Activated T-helper 17 cell treated with anti-CD3 and anti-CD28 coated beads, Interleukin-2, amount 50 U/mL, for 72 hours (primary cell): ENCODE measurements at places on chromosomes 5 and 9.

DNA sequence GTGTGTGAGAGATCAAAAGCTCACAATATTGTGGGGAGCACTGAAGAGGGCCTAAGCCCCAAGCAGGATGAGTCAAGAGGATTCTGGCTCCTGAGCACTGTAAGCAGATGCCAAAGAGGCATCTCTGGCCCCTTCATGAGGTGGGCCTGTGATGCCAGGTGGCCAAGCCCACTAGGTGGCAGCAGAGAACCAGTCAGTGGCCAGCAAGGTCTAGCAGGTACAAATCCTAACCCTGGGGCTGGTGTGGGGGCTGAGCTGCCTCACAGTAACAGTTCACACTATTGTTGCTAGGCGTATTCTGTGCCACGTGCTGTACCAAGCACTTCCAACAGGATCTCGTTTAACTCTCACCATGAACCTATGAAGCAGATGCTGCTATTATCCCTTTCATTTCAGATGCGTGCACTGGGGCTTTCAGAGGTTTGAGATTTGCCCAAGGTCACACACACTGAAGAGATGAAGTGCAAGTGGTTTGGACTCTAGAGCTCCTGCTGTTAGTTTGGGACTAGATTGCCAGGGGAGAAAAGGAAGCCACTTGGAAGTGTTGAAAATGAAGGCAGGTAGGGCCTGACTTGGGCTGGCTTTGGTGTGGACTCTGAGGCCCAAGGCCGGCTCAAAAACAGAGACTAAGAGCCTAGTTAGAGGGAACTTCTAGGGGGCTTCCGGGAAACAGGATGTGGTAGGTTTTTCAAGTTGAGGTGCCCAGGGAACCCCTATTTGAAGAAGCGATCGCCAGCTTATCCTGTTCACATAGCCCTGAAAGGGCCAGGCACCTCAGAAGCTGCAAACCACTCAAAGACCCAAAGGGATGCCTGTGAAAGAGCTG lies 4.4 kb upstream of the MLANA start:
- peak; percentile 98 for ATAC-seq

DNA sequence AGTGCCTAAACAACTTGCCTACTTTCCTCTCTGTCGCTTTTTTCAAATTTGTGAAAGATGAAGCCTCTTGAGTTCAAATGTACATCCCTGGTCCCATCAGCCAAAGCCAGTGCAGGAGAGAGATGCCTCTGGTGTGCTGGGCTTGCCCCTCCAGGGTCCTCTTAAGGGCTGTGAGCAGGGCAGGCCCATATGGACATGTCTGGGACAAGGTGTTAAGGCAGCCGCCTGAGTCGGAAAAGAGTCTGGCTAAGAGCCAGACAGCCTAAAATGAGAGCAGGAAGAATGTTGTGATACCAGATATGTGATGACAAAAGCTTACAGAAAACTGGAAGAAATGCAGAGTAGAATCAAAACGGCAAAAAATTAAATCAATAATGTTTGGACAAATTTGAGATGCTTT lies 72.5 kb downstream of the APTX start:
- ATAC-seq = no peak

DNA sequence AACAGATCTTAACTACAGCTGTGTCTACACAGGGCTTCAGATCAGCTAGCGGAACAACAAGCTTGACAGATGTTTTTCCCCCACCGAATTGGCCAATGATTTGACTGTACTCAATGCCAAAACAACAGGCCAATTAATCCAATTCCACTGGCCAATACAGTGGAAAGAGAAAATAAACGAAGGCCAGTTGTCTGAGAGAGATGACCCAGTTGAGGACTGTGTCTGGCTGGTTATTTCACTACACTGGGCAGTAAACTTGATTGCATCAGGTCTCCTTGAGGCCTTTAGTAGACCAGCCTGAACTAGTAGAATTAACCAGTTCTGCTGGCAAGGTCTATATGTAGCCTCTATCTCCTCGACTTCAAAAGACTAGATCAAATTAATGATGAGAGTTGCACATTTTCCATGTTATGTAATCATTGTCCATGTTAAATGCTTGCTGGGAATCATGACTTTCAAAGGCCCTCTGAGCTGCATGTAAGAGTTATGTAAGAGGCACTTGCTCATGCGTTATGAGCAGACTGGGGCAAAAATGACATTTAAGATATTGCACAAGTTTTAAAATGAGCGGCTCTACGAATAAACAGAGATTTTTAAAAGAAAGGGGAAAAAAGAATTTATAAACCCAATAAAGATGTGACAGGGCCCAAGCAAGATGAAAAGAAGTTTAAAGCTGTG lies 28.3 kb downstream of the SMIM23 start:
- ATAC-seq = no peak

DNA sequence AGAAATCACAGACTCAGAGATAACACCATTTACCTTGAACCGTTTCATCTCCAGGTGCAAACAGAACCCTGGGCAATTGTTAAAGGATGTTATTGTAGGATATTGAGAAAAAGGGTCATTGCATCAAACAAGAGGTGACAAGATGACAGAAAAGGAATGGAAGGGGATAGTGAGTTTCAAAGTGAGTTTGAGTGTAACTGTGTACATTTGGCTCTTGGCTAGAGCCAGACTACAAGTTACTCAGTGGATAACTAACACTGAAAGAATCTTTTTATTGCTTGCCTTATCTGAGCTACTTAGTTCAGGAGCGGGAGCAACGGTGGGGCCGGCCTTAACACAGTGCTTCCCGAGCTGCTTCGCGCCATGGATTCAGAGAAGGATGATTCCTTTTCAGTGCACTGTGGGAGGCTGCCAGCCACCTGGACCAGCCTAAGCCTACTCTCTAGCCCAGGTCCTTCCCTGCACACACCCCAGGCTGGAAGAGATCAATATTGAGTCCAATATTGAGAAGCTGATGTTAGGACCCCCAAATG lies 193.4 kb downstream of the ATPSCKMT start:
- ATAC-seq = no peak

DNA sequence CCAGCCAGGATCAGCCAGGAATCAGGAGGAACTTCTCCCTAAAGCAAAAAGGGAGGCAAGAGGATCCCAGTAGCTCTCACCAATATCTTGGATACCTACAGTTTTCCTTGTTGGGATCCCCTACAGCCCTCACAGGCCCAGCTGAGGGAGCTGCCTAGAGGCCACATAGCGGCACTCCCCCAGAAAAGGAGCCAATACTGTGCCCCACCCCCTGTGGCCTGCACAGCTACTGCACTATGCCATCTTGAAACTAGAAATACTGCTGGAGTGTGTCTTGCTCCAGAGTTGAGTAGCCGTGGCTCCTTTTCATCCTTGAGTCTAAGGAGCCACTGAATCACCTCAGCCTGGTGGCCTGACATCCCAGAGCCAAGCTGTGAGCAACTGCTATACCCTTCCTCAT lies 22.3 kb upstream of the TRPM6 start:
- ATAC-seq = no peak

GRCh38 chr5:60023255-60023654 lies 129.7 kb upstream of the PDE4D start:
- no peak for ATAC-seq

DNA sequence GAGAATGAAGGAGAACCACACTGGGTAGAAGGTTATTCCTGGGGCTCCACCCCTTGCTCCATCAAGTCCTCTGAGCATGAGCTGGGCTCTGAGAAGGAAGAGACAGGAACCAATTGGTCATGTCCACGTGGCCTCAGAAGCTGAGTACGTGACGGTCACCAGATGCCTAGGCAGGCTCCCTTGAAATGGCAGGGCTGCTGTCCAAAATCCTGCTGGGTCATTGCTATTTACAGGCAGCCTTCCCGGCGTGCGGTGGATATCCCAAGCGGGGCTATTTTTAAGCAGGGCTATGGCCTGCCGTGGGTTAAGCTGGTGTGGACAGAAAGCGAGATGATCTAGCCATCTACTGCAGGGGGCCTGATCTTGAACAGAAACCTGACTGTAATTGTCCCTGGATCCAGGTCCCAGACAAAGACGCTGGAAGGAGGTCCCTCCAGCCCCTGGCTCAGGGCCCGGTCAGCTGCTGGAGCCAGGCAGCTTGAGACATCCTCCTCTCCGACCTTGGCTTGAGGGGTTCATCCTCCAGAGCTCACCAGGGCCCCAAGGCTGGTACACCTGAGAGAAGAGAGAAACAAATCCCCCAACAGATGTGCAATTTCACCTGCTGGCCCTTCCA lies 550 bp upstream of the CKMT2 start:
- ATAC-seq = no peak

DNA sequence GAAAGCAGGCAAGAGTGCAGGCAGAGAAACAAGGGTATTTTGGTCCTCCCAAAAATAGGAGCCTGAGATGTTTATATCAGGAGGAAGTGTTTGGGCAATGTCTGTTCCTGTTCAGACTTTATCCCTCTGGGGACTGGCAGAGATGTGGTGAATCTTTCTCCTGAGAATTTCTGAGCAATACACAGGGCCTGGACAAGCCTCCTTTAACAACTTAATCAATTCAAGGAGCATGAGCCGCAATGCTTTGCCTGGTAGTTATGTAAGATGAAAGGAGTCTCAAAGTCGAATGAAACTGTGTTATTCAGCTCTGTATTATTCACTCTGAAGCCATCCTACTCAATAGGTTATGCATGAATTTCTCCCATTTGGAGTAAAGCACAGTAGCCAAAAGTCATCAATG lies 365.6 kb downstream of the MAN2A1 start:
- ATAC-seq = no peak

DNA sequence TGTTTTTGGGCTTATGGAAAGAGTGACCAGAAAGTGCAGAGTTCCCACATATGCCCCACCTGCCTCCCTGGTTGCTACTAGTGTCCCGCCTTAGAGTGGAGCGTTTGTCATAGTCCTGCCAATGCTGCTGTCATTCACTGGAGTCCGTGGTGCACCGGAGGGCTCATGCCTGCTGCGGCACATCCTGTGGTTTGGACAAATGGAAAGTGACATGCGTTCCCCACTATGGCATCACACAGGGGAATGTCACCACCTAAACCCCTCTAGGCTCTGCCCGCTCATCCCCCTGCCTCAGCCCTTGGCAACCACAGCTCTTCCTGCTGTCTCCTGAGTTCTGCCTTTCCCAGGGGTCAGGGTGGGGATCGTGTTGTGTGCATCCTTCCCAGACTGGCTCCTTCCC lies 29.2 kb downstream of the IRX4 start:
- ATAC-seq = no peak

GRCh38 chr5:150578781-150579461 lies 61.5 kb upstream of the SYNPO start:
- no peak for ATAC-seq

DNA sequence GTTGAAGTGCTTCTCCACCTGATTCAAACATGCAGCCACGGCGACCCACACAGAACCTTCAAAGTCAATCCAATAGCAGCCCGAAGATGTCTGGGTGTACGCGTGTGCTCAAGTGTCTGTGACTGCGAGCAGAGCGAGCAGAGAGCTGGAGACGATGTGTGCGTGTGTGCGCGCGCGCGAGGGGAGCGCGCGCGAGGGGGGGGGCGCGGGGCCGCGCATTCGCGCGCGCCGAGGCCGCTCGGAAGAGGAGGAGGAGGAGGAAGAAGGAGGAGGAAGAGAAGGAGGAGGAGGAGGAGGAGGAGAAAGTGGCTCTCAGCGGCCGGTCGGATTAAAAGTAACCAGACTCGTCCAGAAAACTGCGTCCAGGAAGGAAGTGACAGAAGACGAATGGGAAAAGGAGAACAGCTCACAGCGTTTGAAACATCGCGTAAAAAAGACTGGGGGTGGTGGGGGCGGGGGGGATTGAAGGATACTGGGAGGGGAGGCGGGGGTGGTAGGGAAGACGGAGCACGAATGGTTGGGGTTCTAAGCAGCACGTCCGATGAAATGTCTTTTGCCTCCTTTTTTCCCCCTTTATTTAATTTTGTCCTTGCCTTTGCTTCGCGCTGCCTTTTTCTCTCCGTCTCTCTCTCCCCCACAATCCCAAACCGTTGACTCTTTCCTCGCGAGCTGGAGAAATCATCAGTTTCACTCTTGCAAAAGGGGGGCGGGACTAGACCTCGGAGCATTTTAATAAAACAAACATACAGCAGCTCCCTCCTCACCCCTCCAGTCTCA lies at the start of gene MEF2C:
Gene MEF2C, minus strand, starts transcription at position 126 of the 777 bp plus-strand sequence. CDS start 59,396 bp downstream, outside the sequence.
- ATAC-seq = no peak

- ATAC-seq = no peak
These were observed 813.5 kb downstream of the PTPRD start for GRCh38 chr9:9799287-9799686.

DNA sequence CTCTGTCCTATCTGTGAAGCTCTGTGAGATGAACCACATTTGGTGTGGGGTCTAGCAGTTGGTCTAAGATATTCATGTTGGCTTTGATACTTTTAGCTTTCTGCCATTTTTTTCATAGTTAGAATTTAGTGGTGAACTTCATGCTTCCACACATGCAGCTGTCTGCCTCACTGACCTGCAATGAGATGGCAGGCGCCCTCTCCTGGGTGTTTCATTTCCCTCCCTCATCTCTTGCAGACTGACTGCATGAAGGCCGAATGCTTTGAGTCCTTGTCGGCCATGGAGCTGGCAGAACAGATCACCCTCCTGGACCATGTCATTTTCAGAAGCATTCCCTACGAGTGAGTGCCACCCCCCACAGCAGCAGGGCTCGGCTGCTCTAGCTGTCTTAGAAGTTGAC lies 26.1 kb upstream of the CKMT2 start:
- ATAC-seq = no peak

DNA sequence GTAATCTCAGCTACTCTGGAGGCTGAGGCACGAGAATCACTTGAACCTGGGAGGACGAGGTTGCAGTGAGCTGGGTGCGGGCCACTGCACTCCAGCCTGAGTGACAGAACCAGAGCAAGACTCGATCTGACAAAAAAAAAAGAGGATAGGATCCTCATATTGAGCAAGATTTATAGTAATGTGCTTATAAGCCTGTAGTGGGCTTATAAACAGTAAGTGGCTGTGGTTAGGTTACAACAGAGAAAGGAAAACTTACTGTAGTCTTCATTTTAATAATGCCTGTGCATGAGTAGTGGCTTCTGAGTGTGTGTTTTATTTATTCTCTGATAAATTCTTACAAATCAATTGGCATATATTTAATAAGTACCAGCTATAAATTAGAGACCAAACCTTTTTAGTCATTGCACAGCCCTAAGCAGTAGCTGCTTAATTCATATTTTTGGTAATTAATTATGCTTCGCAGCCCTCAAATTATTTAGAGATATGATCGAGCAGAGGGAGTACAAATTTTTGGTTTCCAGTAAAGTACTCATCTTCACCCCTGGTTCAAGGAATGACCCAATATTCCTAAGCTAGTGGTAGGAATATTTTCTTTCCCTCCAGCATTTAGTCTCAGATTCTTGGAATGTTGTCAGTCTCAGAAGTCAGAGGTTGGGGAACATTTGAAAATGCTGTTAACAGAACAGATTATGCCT lies 73.8 kb upstream of the KLF9 start:
- ATAC-seq = no peak
